Aorta (tissue), 5 donors: ENCODE measurements at places on chromosomes 1 and 21. TPM values are rescaled to one million over a fixed set of nuclear protein-coding genes. Genes with fewer than 3 reads are reported as not detected.

- peak; percentile 42 for DNase-seq
These were observed 125.9 kb downstream of the DMRTB1 start for GRCh38 chr1:53585129-53585528.

GRCh38 chr1:42173155-42173933 is 8.8 kb upstream of the GUCA2A start:
- DNase-seq: peak; percentile 60

Gene KIAA0040
- 5.6 TPM for polyA plus RNA-seq

- DNase-seq: no peak
These were observed 40.3 kb upstream of the EDARADD start for GRCh38 chr1:236353813-236354212.

DNA sequence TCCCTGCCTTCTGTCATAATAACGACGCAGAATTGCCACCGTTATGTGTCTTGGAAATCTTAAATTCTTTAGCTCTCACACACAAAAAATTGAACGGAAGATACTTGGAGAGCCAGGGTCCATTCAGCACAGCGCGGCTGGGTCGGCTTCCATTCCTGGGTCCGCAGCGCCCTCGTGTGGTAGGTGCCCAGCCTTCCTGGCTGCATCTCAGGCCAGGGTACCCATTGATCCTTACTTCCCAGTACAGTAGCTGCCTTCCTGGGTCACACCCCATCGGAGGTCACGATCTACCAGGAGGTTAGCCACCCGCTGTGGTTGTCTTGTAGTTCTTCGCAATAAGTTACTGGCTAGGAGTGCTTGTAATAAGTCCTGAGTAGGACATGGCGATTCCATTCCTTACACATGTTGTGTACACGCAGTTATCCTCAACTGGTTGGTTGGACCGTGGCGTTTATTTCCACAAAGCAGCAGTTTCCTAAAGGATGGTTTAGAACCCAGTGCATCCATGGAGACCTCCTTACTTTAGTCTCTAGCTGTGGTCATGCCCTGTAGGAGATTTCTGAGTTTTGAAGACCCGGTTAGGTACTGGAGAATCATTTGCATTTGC is 9.9 kb upstream of the MTARC1 start:
- DNase-seq: peak; percentile 84

DNA sequence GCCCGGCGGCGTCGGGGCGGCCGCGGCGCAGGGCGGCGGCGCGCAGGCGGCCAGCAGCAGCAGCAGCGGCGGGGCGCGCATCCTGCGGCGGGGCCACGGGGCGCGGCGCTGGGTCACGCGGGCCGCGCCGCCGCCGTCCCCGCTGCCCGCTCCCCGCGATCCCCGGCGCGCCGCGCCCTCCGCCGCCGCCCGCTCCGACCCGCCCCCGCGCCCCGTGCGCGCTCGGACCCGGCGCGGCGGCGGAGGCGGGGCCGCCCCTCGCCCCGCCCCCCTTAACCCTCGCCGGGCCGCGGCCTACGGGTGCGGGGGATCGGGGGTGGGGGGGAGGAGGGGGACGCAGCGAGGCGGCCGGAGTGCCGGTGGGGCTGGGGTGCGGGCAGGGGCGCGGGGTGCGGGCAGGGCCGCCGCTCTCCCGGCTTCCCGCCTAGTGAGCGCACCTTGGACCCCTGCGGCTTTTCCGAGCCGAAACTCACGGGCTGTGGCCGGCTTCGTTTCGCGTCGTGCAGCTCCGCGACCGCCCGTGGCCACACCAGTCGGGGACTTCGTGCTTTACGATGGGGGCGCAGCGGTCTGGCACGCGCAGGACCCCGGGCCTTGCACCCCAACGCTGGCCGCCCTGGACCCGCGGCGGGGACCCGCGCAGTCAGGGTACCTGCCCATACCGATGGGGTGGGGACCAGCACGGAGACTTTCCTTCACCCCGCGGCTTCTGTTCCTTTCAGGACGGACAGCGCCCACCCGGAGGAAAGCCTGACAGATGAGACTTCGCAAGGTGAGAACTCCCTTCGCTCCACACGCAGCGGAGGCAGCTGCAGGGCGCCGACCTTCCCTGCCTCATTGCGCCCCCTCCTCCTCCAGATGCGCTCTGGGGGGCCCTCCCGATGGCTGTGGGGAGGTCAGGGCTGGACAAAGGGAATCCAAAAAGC is at the start of gene FNDC10:
TSS of gene FNDC10 (minus strand) at position 201 of the 926 bp plus-strand sequence. CDS start at position 81, 120 bp downstream.
- no peak for DNase-seq

Gene UBXN10
- polyA plus RNA-seq: 0.18 TPM

DNA sequence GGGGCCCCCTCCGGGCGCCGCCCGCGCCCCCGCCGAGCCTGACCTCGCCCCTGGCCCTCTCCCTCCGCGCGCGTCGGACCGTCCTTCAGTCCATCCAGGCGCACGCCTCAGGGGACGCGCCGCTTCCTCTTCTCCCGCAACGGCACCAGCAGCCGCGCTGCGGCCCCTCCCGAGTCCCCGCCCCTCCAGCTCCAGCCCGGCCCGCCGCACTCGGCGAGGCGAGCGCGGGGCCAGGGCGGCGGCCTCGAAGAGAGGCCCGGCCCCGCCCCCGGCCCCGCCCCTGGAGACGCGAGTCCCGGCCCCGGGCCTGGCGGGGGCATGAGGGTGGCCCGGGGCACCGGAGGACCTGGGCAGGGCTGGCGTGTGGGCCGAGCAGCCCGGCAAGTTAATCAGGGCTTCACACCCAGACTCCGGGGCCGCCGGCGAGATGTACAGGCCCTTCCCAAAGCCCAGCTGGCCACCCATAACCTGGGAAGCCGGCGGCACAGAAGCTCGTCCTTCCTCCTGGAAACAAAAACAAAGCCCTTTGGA is at the start of gene IGSF3:
TSS of gene IGSF3 (minus strand) at position 159 of the 531 bp plus-strand sequence. CDS start 1,407 bp downstream, outside the sequence.
- peak; percentile 89 for DNase-seq

- DNase-seq: no peak
These were observed 4.4 kb downstream of the SSBP3 start for GRCh38 chr1:54401799-54402198.

- no peak for DNase-seq
These were observed 31.8 kb downstream of the GADD45A start for GRCh38 chr1:67716800-67717199.

Gene RNU1-2
- polyA plus RNA-seq: not detected

DNA sequence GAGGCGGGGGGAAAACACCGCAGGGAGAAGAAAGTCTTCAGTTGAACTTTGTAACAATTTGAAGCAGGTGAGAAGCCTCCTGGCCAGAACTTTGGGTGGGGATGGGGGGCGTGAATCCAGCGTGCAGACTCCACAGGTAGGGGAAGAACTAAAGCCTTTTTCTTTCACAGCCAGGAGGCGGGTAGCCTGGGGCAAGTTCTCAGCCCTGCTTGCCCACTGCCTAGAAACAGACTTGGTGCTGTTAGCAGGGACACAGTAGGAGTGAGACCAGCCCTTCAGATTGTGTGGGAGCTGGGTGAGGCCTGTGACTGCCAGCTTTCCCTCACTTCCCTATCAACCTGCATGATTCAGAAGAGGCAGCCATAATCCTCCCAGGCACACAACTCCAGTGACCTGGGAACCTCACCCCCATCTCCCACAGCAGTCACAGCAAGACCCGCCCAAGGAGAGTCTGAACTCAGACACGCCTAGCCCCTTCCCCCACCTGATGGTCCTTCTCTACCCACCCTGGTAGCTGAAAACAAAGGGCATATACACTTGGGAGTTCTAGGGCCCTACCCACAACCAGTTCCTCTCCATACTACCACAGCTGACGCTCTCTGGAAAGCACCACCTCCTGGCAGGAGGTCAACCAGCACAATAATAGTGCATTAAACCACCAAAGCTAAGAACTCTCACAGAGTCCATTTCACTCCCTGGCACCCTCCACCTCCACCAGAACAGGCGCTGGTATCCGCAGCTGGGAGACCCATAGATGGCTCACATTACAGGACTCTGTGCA is 83.5 kb upstream of the CDC42BPA start:
- no peak for DNase-seq

DNA sequence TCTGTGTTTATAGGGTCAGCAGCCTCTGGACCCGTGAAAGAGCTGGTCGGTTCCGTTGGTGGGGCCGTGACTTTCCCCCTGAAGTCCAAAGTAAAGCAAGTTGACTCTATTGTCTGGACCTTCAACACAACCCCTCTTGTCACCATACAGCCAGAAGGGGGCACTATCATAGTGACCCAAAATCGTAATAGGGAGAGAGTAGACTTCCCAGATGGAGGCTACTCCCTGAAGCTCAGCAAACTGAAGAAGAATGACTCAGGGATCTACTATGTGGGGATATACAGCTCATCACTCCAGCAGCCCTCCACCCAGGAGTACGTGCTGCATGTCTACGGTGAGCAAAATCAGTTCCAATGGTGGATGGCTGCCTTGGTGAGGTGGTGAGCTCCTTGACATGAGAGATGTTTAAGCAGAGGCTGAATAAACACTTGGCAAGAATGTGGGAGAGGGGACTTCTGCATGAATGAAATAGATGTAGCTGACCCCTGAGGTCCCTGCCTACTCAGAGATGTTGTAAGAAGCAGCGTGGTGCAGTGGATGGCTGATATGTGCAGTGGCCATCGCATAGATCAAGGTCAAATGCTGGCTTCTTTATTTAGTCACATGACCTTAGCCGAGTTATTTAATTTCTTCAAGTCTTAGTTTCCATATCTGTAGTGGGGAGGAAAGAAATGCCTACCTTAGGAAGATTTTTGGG is 9.3 kb downstream of the SLAMF7 start:
- DNase-seq: no peak

GRCh38 chr1:226942392-226942791 is 2.3 kb downstream of the COQ8A start:
- DNase-seq: no peak

DNA sequence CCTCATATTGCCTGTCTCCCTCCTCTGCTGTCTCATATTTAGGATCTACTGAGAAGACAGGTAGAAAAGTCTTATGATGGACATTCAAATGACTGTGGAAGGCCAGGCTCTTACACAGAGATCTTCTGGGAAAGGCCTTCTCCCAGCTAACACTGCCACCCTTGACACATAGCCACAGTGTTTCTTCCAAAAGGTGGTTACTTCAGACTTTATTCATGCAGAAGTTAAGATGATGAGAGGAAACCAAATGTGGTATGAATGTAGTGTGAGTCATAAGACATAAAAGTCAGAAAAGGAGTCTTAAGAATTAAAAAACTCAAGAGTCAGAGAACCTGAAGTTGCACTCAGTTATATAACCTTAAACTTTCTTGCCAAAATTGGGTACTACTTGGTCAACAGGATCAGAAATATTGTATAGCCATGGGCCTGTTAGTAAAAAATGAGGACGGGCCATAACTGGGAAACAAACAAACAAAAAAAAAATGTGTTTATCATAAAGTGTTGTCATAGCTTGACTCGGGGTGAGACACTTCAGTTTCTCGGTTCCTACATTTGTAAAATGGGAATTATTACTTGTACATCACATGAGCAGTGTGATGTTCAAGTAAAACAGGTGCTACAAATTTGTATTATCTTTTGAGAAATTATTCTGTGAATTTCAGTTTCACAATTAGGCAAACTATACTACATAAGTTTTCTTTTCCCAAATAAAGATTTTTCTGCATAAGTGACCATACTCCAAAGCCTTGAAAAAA is 1.2 kb upstream of the DENND1B start:
- no peak for DNase-seq

GRCh38 chr1:176315519-176316220 is 108.6 kb upstream of the COP1 start:
- DNase-seq: no peak

GRCh38 chr1:240090014-240090413 is 1.7 kb upstream of the FMN2 start:
- DNase-seq: no peak
